ENCODE measurements at places on chromosomes 4 and X. TPM values are rescaled to one million over a fixed set of nuclear protein-coding genes. Genes with fewer than 3 reads are reported as not detected.

DNA sequence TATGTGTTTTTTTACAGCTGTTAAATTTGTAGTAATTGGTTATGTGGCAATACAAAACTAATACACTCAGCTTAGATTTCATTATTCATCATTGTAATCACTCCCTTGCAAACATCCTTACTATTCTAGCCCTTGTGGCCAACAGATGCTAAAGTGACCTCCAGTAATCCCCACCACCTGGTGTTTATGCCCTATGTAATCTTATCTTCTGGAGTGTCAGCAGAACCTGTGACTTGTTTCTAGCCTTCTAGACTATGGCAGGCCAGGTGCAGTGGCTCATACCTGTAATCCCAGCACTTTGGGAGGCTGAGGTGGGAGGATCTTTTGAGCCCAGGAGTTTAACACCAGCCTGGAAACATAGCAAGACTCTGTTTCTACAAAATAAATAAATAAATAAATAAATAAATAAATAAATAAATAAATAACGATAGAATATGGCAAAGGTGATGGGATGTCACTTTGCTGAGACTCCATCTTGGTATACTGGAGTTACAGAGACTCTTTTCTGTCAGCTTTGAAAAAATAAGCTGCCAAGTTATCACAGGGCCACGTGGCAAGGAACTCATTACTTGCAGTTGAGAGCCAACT is 12.3 kb upstream of the TSR2 start:
- DNase-seq = no peak

- no peak for DNase-seq
Observed at GRCh38 chr4:75344915-75345314, 169.3 kb downstream of the RCHY1 start.

GRCh38 chr4:5142726-5143125 is 91.4 kb downstream of the STK32B start:
- DNase-seq = no peak

DNA sequence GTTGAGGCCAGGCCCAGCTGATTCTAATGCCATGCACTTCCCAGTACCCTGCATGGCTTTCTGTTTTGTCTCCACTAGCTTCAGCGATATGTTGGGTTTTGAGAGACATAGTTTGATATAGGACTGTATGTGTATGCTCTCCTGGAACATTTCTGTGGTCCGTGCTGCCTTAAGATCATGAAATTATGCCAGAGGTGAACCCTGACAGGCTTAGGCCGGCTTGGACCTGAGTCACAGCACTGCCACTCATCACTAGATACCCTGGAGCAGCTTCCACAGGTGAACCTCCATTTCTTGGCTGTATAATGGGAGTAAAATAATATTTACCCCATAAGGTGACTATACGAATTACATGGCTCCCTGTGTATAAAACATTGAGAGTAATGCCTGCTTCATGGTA is 6.4 kb downstream of the SGMS2 start:
- no peak for DNase-seq

GRCh38 chrX:70022616-70023015 is 27.1 kb downstream of the AWAT2 start:
- no peak for DNase-seq

- DNase-seq = no peak
Observed at GRCh38 chr4:11542952-11543351, 114.3 kb upstream of the HS3ST1 start.

GRCh38 chr4:101420661-101421060 is 73.3 kb upstream of the PPP3CA start:
- DNase-seq = no peak

DNA sequence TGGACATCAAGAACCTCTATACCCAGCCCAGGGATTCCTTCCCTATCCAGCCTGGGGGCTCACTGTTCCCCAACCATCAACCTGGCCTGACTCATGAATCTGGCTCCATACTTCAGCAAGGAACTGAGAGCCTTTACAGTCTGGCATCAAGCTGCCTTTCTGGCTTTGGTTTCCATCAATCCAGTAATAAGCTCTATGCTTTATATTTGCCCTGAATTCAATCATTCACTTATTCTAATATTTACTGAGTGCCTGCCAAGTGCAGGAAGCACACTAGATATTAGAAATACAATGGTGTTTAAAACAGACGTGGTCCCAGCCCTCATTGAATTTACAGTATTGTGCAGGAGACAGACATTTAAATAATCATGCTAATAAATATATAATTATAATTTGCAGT is 114.8 kb upstream of the PLAC1 start:
- no peak for DNase-seq

GRCh38 chr4:42515156-42515884 is 118.0 kb downstream of the SHISA3 start:
- no peak for DNase-seq

GRCh38 chr4:54930226-54930625 is 195.2 kb downstream of the KDR start:
- DNase-seq = no peak

- DNase-seq = no peak
Observed at GRCh38 chr4:25120146-25120940, 39.9 kb downstream of the SEPSECS start.

- no peak for DNase-seq
Observed at GRCh38 chrX:139077281-139078250, 366.0 kb upstream of the FGF13 start.

- peak; percentile 74 for DNase-seq
Observed at GRCh38 chr4:1249731-1250526, 999 bp upstream of the CTBP1 start.

DNA sequence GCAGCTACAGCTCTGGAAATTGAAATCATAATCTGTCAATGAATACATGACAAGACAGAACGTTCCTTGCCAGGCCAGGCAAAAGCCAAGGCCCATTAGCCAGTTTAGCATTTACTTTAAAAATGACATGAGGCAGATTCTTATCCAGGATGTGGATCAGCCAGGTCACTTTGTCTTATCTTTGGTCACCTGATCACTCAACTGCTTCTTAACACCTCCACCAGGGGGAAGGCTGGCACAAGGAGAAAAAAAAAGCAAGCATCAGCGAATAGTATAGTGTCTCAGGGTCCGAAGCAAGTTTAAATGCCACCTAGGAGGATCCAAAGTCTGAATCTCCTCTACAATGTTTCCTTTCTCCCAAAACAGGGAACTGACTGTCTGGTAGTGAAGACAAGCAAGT is 18.8 kb downstream of the ATP1B4 start:
- no peak for DNase-seq

DNA sequence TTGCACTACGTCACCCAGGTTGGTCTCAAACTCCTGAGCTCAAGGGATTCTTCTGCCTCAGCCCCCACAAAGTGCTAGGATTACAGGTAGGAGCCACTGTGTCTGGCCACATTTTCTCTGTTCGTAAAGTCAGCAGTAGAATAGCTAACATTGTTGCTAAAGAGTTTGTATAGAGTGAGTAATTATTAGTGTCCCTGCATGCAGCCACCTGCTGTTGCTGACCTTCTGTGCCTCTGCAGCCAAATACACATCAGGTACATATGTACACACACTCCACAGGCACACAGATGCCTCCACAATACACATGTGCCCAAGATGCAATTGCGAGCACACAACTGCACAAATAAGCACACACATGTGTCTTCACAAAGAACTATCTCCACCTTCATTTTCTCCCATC is 10.9 kb downstream of the DRD5 start:
- DNase-seq = no peak

GRCh38 chr4:80231180-80231579 is 33.9 kb downstream of the PRDM8 start:
- DNase-seq = no peak

DNA sequence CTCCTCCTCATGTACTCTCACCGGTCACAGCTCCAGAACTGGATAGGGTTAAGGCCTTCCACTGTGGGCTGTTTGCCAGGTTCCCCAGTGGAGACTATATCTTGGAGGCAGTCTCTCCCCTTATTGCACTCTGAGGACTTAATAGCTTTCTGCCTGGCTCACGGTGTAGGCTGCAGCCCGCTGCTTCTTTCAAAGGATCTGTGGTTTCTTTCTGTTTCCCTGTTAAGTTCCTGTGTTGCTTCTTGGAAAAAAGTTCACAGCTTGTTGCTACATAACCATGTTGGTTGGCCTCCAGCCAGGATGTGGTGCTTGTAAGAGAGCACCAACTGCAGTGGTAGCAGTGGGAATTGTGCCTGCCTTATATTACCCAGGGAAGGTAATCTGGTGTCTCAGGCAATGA is 24.9 kb upstream of the ZDHHC15 start:
- DNase-seq = no peak

GRCh38 chr4:170818786-170819185 is 729.0 kb upstream of the AADAT start:
- no peak for DNase-seq

DNA sequence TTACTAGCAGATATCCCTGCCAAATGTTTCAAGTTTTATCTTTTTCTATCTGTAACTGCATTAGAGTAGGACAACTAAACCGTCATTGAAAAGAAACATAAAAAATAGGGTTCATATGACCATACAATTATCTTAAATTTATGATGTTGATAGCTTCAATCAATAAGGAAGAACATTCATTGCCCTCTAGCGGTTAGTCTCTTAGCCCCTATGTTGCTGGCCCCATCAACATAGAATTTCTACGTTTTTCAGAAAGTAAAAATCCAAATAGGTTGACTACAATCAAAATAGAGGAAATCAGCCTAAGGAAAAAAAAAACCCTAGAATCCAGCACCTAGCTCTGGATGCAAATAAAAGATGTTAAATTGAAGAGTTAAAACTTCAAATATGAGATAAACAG is 225.1 kb upstream of the ITM2A start:
- DNase-seq = no peak

DNA sequence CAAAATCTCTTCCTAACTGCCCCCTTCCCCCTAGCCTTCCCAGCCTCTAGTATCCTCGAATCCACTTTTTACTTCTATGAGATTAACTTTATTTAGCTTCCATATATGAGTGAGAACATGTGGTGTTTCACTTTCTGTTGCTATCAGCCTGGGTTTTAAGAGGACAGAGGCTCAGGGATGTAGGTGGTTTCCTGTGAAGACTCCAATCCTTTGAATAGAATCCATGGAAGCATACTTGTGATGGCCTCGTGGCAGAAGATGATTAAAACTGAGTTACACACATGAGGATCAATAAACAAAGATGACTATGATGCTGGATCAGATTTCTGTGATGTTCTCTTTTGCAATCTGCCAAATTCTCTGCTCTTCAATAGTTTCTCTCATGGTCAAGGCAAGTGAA is 29.8 kb downstream of the CD99L2 start:
- no peak for DNase-seq

DNA sequence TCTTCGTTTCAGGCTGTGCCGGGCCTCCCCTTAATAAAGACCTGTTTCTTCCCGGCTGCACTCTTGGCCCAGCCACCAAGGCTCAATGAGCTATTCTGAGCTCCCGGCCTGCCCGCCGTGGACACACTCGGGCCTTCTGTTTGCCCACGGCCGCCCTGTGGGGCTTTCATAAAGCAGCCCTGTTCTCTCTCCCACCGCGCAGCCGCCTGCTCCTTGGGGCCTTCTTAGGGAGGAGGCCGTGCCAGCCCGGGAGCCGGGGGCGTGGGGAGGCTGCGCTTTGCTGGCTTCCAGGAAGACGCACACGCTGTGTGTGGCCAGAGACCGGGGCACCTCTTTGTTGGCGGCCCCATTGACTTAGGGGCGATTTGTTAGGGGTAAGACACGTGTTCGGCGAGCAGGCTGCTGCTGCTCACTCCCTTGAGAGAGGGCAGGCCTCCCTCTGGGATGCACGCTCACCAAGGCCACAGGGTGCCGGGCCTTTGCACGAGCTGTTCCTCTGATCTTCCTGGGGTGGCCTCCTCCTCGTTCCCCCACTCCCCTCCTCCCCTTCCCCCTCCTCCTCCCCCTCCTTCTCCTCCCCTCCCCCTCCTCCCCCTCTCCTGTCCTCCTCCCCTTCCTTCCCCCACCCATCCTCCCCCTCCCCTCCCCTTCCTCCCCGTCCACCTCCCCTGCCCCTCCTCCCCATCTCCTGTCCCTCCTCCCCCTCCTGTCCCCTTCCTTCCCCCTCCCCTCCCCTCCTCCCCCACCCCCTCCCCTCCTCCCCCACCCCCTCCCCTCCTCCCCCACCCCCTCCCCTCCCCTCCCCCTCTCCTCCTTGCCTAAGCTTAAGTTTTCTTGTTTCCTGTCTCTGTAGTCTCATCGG is 11.3 kb downstream of the BLOC1S4 start:
- no peak for DNase-seq

DNA sequence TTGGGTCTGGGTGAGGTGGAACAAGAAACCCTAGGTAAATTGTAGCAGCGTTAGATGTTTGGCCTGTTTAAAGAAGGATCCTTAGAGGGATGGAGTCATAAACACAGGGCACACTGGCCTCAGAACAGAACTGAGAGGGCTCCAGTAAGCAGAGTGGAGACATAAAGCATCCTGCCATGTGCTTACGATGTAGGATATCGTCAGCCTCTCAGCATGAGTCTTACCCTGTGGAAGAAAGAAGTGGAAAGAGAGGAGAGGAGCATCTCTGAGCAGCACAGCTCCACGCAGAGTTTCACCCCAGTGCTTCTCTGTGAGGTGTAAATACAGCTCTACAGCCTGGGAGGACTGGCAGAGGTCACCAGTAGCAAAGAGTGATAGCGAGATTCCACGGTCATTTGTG is 27.8 kb upstream of the SORBS2 start:
- no peak for DNase-seq

DNA sequence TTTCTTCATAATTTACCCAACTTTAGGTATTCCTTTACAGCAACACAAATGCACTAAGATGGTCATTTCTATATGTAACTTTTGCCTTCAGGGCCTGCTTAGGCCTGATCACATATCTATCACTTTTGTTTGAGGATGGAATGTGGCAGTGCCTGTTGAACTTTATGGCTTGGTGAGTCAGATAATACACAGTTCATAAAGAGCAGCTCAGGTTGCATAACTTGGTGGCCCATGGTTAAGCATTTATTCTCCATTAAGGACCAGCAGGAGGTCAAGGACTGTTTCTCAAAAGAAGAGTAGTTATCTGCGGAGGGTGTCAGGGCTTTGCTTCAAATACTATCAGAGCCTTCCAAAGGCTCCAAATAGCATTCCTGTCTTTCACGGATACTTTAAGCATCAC is 124.1 kb upstream of the PDHA2 start:
- DNase-seq = no peak

ERVMER34-1 gene
- not detected for total RNA-seq

SLC25A31 gene
- total RNA-seq = not detected

TIMP1 gene
- 54.9 TPM for total RNA-seq

ITGB1BP2 gene
- 6.6 TPM for total RNA-seq

MAOB gene
- not detected for total RNA-seq

SPANXN5 gene
- total RNA-seq = not detected

EREG gene
- total RNA-seq = not detected

CXCL3 gene
- total RNA-seq = 0.17 TPM

MTM1 gene
- 30.5 TPM for total RNA-seq

AGTR2 gene
- total RNA-seq = not detected

CDX4 gene
- total RNA-seq = not detected

OCIAD1 gene
- total RNA-seq = 107 TPM

KLF8 gene
- 2.9 TPM for total RNA-seq
